Left renal cortex interstitium (tissue), 4 donors: ENCODE measurements at places on chromosomes 4 and X. TPM values are rescaled to one million over a fixed set of nuclear protein-coding genes. Genes with fewer than 3 reads are reported as not detected.

DNA sequence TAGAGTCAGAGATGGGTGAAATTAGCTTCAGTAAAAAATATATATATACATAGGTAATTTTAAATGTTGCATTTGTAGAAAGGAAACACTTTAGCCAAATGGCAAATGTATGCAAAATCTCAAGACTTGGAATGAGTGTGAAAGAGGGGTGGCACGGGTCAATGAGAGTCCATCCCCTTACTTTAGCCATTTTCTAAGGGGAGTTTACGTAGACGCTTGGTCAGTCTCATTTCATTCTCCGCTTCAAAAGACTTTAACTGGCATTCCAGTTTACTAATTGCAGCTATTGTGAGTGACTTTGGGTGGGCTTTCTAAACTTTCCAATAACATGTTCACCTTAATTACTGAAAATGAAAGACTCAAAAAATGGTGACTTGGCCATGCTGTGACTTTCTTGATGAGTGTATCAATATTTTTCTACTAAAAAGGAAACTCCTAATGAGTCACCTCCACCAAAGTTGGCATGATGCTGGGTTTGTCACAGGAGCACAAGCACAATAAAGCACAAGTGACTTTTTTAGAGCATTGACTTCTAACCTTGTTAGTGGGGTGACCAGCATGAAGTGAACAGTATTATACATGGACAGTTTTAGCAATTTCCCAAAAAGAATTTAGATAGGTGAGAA lies 356.0 kb upstream of the RASGEF1B start:
- no peak for DNase-seq

HPSE gene
- 1.1 TPM for polyA plus RNA-seq

EDA2R gene
- polyA plus RNA-seq: 0.92 TPM

DNA sequence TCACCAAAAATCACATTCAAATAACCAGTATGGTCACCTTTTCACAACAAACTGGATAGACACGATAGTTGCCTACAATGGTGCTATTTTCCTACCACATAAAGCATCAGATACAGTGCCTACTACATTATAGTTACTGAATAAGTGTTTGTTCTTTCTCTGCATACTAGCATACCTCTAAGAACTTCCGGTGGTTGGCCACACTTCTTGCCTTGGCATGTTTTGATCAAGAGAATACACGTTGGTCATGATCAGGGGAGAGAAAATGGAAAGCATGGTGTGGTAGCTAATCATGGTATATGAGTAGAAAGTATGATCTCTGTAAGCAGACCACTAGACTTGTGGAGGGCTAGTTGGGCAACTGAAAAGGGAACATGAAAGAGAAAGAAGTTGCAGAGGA lies 322.8 kb upstream of the DIAPH2 start:
- no peak for DNase-seq

GRCh38 chrX:124348885-124349453 lies 2.6 kb downstream of the SH2D1A start:
- no peak for DNase-seq

DNA sequence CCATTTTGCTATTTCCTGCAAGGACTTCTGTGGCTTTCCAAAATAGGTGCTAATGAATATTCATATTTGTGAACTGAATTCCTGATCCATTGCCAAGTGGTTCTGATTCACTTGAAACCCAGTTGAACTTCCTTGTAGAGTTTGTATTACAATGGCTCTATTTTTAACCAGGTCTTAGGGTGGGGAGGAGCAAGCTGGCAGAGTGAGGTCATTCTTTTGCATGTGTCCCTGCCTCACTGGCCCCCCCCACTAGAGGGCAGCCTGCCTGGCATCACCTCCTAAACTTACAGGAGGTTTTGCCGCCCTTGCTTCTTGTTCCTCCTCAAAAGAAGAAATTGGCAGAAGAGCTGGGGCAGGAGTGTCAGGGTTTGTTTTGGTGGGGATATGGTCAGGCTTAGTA lies 10.5 kb downstream of the PTTG2 start:
- no peak for DNase-seq

DNA sequence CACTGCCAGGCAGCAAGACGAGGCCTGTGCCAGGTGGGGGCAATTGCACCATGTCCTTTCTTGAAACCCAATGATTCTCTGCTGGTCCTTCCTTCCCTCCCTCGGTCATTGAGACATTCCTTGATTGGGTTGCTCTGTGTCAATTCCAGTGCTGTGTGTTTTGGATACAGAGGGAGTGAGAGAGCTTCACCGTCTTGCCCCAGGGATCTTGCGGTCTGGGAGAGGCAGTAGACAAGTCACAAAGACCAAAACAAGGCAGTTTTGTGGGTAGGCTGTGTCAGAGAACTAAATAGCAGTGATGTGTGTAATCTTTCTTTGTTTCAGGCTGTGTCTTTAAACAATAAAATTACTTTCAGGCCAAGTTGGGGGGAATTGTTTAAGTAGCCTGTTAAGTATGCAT lies 38.8 kb upstream of the TADA2B start:
- DNase-seq: no peak

NAP1L3 gene
- 12.6 TPM for polyA plus RNA-seq

GRCh38 chr4:25320336-25320735 lies 7.8 kb downstream of the ZCCHC4 start:
- no peak for DNase-seq

CNKSR2 gene
- 0.78 TPM for polyA plus RNA-seq
